ENCODE measurements at places on chromosomes 3 and 15.

- DNase-seq: no peak
Observed at GRCh38 chr15:96038650-96039049, 291.9 kb upstream of the NR2F2 start.

DNA sequence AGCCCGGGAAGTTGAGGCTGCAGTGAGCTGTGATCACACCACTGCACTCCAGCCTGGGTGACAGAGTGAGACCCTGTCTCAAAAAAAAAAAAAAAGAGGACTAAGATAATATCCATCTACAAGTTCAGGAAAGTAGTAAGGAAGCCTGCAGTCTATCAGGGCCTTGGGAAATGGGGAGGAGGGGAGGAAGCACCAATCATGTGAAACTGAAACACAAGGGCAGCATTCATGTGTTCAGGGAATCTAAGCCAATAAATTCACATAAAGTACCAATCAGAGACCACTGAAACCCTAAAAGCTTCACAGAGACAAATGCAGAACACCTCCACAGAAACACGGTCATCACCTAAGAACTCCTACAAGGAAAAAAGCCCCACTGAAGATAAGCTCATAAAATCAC is 22.9 kb upstream of the HHATL start:
- no peak for DNase-seq

- DNase-seq: no peak
Observed at GRCh38 chr15:67897646-67898339, 57.9 kb upstream of the RNU6-1 start.

DNA sequence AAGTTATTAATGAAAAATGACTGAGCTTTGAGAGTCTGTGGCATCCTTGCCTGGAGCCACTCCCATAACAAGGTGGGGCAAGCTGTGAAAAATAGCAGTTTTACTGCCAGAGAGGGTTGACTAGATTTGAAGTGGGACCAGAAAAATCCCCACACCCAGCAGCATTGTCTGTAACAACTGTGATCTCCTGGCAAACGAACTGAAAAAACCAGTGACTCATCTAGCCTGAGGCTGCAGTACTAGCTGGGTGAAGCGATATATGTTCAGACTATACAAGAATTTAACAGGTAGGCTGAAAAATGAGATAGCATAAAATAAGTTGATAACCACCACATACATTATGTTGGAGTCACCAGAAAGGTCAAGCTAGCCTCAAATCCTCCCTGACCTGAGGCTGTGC is 64.0 kb downstream of the DPH6 start:
- DNase-seq: no peak
